ENCODE measurements at places on chromosomes 7 and 10.

DNA sequence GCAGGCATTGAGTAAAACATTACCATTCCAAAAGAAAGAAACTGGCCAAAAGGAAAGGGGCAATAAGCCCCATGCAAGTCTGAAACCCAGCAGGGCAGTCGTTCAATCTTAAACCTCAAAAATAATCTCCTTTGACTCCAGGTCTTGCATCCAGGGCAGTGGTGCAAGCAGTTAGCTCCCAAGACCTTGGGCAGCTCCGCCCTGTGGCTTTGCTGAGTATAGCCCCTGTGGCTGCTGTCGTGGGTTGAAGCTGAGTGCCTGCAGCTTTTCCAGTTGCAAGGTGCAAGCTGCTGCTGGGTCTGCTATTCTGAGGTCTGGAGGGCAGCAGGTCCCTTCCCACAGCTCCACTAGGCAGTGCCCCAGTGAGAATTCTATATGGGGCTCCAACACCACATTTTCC is 580.1 kb upstream of the AUTS2 start:
- DNase-seq, result no peak

DNA sequence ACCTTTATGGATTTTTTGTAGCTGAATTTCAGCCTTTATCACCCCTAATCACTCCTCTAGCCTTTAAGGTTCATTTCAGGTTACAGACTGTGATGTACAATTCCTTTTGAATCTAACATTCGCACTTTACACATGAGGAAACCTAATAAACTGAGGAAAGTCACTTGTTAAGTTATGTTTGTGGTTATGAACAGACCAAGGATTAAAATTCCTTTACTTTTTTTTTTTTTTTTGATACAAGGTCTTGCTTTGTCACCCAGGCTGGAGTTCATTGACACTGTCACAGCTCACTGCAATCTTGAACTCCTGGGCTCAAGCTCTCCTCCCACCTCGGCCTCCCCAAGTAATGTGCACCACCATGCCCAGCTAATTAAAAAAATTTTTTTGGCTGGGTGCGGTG is 3.6 kb downstream of the MCU start:
- no peak for DNase-seq

GRCh38 chr10:44759122-44759521 is 152.0 kb upstream of the TMEM72 start:
- no peak for DNase-seq

- DNase-seq, result no peak
Observed at GRCh38 chr7:127793582-127793981, 141.6 kb downstream of the SND1 start.

- DNase-seq, result no peak
Observed at GRCh38 chr7:26650103-26650502, 214.3 kb downstream of the SKAP2 start.
